SK-MEL-5 (cell line): ENCODE measurements at places on chromosomes 4 and X.

DNA sequence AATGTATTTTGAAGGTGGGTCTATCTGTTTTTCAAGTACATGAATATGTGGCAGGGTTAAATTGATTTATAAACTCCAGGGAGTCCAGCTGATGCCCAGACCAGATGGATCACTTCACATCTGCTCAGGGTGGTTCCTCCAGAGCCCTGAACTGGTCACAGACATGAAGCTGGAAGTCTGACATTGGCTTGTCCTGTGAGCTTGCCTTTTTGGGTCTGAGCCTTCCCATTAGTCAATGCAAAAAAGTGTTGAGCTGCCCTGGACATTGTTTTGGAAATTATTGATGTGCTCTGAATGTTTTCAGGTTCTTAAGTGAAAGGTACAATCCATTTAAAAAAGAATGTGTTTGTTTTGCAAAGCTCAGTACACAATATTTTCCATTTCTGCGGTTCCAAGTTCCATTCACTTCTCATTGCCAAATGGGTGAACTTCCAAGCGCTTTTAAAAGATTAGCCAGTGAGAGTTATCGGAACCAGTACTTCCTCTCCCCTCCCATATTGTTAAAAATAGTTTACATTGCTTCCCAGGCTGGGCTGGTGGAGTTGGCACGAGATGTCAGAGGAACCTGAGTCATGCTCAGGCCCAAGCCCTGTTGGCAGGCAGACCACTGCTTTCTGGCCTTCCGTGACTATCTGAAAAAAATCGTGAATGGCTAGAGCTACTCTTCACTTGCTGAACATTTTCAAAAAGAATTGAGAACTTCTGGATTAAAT lies 52.1 kb downstream of the PDGFRA start:
- DNase-seq, result peak; percentile 7

- DNase-seq, result peak; percentile 27
Observed at GRCh38 chr4:76301068-76301774, 5.3 kb upstream of the STBD1 start.

DNA sequence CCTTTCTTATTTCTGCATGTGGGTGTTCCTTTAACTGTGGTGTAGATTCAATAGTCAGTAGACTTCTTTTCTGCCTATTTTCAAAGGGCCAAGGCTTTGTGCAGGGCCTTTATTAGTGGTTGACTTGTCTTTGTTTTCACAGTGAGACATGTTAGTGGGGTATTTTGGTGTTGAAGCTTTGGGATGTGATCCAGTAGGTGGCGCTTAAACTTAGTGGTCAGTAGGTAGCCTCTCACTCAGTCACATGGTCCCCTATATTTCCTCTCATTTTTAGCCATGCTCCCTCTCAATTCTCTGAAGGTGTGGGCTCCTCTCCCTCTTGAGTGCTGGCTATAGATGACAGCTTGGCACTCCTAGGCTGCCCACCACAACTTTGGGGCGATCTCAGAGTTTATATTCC lies 23.4 kb upstream of the SLC10A7 start:
- peak; percentile 63 for DNase-seq

GRCh38 chr4:17869327-17869726 lies 58.5 kb downstream of the NCAPG start:
- DNase-seq, result no peak

DNA sequence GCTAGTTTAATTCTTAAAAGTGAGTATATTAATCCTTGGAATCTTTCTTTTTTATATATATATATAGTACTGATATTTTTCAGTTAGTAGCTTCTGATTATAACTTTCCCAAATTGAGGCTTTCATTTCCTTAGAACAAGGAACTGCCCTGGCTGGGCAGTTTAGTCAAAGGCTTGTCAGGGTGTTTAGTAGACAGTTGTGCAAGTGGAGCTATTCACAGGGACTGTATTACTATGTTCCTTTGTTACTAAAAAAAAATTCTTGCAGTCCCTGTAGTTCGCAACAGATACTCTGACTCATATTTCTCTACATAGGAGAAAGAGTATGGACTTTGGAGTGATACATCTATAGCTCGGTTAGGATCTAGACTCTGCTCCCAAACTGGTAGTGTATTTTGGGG lies 20.8 kb downstream of the USO1 start:
- DNase-seq, result peak; percentile 6

DNA sequence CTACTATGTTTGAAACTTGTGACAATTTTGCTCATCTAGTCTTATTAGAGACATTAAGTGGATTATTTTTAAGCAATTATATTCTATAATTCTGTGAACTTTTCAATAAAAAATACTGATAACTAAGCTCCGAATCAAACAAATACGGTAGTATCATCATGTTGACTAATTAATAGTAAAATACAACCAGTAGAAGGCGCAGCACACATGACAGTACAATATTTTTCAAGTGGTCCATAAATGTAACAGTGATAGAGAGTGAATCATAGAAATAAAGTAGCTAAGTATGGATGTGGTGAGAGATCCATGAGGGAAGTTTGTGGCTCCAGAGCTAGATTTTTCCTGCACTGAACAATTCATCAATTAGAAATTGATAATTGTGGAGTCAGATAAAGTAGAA lies 666.2 kb downstream of the KCTD8 start:
- DNase-seq, result peak; percentile 57

- no peak for DNase-seq
Observed at GRCh38 chr4:11182586-11183355, 245.9 kb downstream of the HS3ST1 start.

- no peak for DNase-seq
Observed at GRCh38 chr4:76779740-76780459, 118.0 kb downstream of the SOWAHB start.

DNA sequence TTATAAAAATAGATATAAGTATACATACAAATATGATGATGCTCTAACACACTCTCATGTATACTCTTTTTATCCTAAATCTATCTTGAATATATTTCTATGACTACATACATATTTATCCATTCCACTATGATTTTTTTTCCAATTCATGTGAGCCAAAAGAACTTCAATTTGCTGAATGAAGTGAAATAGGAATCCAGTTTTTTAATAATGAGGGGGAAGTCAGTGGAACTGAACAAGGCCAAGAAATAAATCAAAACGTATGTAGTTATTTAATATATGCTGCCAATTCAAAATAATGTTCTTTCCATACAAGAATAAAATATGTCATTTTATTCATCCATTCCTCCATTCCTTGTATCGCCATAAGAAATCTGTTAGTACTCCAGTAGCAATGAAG lies 6.1 kb upstream of the PALLD start:
- DNase-seq, result no peak
